ENCODE measurements at places on chromosomes 11 and 22. TPM values are rescaled to one million over a fixed set of nuclear protein-coding genes. Genes with fewer than 3 reads are reported as not detected.

The TSSK2 gene
- not detected for total RNA-seq

The OR56B4 gene
- not detected for total RNA-seq

- no peaks in the 10 kb centered on the region for H3K36me3 ChIP-seq
- DNase-seq = peak; percentile 44
Measured at GRCh38 chr11:43504316-43504950, 145.7 kb downstream of the TTC17 start.

DNA sequence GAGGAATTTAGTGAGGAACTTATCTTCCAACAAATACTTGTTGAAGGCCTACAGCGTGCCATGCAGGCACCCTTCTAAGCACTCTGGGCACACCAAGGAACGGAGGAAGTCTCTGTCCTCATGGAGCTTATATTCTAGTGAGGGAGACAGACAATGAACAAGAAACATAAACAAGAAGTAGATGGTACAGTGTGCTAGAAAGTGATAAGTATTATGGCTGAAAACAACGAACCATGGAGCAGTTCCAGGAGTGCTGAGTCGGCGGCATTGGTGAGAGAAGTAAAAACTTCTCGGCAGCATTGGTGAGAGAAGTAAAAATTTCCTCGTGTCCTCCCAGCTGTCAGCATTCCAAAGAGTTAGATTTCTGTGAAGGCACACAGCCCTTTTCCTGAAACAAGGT is 53.2 kb downstream of the FAM76B start:
- H3K27me3 ChIP-seq = no peaks in the 10 kb centered on the region
- peaks cover 3% of the 10 kb centered on the region for H3K4me1 ChIP-seq
- H3K36me3 ChIP-seq = no peaks in the 10 kb centered on the region
- H3K4me3 ChIP-seq = no peak overlapping the region

GRCh38 chr11:125431481-125431880 is 64.6 kb downstream of the FEZ1 start:
- no peak overlapping the region for H3K4me3 ChIP-seq
- no peak for DNase-seq
- H3K27ac ChIP-seq = no peak overlapping the region
- no peaks in the 10 kb centered on the region for H3K4me1 ChIP-seq

- no peak for DNase-seq
- no peak overlapping the region for H3K27ac ChIP-seq
- H3K36me3 ChIP-seq = no peaks in the 10 kb centered on the region
- no peak overlapping the region for H3K4me3 ChIP-seq
Measured at GRCh38 chr11:14107050-14107430, 144.5 kb downstream of the SPON1 start.

DNA sequence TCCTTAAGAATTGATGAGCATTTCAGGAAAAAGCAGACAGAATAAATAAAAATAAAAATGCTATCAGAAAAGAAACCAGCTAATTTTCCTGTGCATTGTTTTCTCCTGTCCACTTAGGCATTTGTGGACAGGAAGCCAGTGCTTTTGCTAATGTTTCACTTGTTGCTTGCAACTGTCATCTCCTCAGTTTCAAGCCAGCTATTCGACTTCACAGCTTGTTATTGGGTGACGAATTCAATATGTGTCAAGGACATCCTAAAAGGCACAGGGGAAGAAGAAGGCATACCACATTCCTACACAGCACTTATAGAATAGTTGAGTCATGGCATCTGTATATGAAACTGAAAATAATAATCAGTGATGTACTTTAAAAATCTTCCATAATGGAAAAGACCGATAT is 530.6 kb upstream of the KIRREL3 start:
- no peaks in the 10 kb centered on the region for H3K4me1 ChIP-seq
- H3K36me3 ChIP-seq = no peaks in the 10 kb centered on the region
- no peak for DNase-seq
- no peak overlapping the region for H3K4me3 ChIP-seq

GRCh38 chr11:32952421-32952820 is 59.8 kb downstream of the QSER1 start:
- no peaks in the 10 kb centered on the region for H3K36me3 ChIP-seq
- H3K4me1 ChIP-seq = peaks cover 1% of the 10 kb centered on the region
- no peak for DNase-seq
- H3K4me3 ChIP-seq = no peak overlapping the region

DNA sequence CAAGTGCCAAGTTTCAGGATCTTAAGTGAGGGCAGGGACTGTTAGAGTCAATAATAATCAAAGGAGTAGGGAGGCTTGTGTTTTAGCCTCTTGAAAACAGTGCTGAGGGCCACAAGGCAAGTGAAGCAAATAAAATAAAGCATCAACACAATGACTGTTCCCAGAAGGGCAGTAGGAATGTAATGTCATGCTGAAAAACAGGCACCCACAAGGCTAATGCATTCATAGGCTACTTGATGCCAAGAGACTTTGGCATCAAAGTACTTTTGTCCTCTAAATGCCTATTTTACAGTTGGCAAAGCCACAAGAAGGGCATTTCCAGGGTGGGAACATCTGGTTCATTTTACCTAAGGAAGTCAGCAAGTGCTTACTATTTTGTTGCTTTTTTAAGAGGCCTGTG is 22.9 kb downstream of the RAB39A start:
- H3K36me3 ChIP-seq = no peaks in the 10 kb centered on the region
- DNase-seq = no peak
- H3K27me3 ChIP-seq = no peaks in the 10 kb centered on the region
- H3K4me1 ChIP-seq = no peaks in the 10 kb centered on the region
- no peak overlapping the region for H3K4me3 ChIP-seq

DNA sequence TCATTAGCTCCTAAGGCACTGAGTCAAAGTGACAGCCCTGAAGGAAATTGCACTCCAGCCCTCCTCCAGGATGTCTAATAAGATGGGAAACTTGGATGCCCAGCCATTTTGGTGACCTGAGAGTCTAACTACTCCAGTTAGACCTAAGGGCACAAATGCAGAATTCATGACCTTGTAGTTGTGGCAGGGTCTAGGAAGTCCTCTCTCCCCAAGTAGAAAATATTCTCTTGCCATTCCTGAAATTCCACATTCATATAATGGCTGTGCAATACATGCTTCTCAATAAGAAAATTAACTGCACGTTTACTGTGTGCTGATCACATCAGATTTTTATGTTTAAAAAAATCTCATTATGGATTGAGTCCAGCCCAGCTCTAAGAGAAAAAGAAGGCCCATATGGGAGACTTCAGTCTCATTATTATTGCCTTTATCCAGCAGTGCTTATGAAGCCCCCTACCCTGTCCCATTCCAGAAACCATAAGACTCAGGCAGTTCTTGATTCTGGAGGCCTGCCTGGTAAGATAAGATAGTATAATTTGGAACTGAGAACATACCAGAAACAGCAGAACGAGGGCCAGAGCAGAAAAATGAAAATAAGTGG is 133.7 kb upstream of the LDLRAD3 start:
- H3K4me3 ChIP-seq = no peak overlapping the region
- peaks cover 8% of the 10 kb centered on the region for H3K4me1 ChIP-seq
- DNase-seq = no peak
- H3K36me3 ChIP-seq = no peaks in the 10 kb centered on the region
- no peak overlapping the region for H3K27ac ChIP-seq

GRCh38 chr11:6305297-6305696 is 15.0 kb downstream of the CAVIN3 start:
- no peak overlapping the region for H3K4me3 ChIP-seq
- DNase-seq = no peak
- no peaks in the 10 kb centered on the region for H3K4me1 ChIP-seq
- H3K27ac ChIP-seq = no peak overlapping the region

GRCh38 chr11:50070389-50070788 is 37.7 kb downstream of the OR4C45 start:
- no peak overlapping the region for H3K4me3 ChIP-seq
- H3K27me3 ChIP-seq = no peaks in the 10 kb centered on the region
- no peak for DNase-seq
- H3K36me3 ChIP-seq = no peaks in the 10 kb centered on the region
- no peaks in the 10 kb centered on the region for H3K4me1 ChIP-seq

DNA sequence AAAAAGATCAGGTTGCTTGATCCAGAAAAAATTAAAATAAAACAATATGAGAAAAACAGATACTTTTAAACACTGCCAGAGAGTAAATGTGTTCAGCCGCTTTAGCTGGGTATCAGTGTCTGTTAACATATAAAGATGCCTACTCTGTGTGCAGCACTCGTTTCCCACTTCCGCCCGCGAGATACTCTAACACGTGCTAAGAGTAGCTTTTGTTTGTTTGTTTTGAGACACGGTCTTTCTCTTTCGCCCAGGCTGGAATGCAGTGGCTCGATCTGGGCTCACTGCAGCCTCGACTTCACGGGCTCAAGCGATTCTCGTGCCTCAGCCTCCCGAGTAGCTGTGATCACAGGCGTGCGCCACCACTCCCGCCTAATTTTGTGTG is 531 bp upstream of the MEN1 start:
- no peak for DNase-seq
- H3K4me3 ChIP-seq = peak overlapping the region; percentile 88
- no peaks in the 10 kb centered on the region for H3K36me3 ChIP-seq
- H3K4me1 ChIP-seq = peaks cover 5% of the 10 kb centered on the region
- no peaks in the 10 kb centered on the region for H3K27me3 ChIP-seq
- H3K27ac ChIP-seq = no peak overlapping the region

Data from ovary (tissue), 10 donors.